ENCODE measurements at places on chromosomes 5 and 9. TPM values are rescaled to one million over a fixed set of nuclear protein-coding genes. Genes with fewer than 3 reads are reported as not detected.

RGMB gene
- total RNA-seq: 0.90 TPM

SPINK6 gene
- not detected for total RNA-seq

ZNF618 gene
- 0.19 TPM for total RNA-seq

BAAT gene
- 0.07 TPM for total RNA-seq

PSD2 gene
- total RNA-seq: not detected

ALDH1A1 gene
- total RNA-seq: not detected

MARVELD2 gene
- total RNA-seq: 0.36 TPM

EGFL7 gene
- 3.2 TPM for total RNA-seq

SPAG8 gene
- total RNA-seq: 0.21 TPM

SPINK13 gene
- not detected for total RNA-seq

RNF183 gene
- total RNA-seq: 0.12 TPM

TMEM174 gene
- total RNA-seq: not detected

DCAF10 gene
- 14.5 TPM for total RNA-seq

TMEM252 gene
- total RNA-seq: not detected

IL4 gene
- total RNA-seq: 20.5 TPM

LRRC70 gene
- 0.73 TPM for total RNA-seq

SLC45A2 gene
- total RNA-seq: not detected

CDKN2A gene
- total RNA-seq: 3.7 TPM
